ENCODE measurements at places on chromosomes 5 and 9.

GRCh38 chr5:96278981-96279380 is 154.1 kb downstream of the PCSK1 start:
- DNase-seq: no peak

DNA sequence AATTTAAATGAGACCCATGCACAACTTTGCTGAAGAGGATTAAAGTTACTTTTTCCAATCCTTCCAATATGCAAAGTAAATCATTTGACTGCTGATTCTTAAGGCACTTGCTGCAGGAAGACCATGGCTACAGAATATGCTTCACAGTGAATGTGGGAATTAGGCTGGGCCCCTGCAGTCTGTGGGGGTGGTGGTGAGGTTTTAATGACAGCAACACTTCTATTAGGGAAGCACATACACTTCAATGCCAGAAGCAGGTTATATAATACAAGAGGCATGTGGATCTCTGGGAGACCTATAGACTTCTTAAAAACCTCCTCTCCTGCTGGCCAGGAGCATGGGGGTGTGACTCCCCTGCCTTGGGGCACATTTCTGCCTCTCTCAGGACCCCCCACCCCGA is 124.5 kb upstream of the KLF9 start:
- no peak for DNase-seq

DNA sequence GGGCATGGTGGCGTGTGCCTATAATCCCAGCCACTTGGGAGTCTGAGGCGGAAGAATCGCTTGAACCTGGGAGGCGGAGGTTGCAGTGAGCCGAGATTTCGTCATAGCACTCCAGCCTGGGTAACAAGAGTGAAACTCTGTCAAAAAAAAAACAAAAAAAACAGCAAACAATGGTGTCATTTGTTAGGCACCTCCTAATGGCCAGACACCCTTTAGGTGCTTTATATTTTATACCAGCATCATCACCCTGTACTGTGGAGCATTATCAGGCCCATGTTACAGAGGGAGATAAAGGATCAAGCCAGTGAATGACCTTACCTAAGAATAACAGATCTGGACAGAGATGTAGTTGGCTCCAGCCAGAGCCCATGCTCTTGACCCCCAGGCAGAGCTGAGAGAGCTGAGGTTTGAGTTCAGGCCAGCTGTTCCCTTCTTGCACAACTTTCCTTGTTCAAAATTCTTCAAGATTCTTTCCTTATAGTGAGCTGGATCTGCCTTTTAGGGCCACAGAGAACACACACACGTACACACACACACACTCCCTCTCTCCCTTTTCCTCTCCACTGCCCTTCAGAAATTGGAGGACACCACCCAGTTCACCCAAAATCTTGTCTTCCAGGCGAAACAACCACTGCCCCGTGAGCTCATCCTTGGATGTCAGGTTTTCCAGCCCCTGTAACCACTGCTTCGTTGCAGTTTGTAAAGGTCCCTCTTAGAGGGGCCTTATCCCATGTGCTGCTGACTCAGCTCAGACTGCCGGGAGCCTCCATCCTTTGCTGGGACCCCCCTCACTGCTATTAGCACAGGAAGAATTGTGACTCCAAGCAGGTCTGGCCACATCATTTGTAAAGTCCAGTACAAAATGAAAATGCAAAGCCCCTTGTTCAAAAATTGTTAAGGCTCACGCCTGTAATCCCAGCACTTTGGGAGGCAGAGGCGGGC is 10.4 kb upstream of the PTGES start:
- no peak for DNase-seq

DNA sequence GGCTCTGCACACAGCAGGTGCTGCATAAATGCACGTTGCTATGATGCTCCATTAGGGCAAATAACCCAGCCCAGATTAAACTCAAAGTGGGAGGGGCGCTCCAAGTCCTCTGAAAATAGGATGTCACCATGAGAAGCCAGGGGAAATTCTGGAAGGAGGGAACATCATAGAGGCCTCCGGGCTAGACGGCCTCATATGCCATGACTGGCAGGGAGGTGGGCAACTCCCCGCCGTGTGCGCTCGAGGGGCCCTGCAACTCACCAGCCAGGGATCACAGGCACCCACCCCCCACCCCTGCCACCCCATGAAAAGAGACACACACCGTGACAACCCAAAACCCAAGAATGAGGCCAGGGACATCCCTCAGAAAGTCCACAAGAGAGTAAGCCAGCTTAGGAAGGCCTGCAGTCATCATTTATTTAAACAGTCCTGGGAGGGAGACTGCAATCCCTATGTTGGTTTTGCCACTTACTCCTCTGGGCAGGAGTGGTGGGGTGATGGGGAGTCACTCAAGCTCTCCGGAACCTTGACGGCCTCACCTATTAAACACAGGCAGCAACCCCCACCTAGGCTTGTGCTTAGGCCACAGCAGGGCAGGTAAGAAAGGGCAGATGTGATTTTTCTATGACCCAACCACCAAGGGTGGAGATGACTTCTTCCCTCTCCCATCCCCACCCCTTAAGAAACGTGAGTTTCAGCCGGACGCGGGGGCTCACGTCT is 4.0 kb downstream of the VAV2 start:
- DNase-seq: no peak

DNA sequence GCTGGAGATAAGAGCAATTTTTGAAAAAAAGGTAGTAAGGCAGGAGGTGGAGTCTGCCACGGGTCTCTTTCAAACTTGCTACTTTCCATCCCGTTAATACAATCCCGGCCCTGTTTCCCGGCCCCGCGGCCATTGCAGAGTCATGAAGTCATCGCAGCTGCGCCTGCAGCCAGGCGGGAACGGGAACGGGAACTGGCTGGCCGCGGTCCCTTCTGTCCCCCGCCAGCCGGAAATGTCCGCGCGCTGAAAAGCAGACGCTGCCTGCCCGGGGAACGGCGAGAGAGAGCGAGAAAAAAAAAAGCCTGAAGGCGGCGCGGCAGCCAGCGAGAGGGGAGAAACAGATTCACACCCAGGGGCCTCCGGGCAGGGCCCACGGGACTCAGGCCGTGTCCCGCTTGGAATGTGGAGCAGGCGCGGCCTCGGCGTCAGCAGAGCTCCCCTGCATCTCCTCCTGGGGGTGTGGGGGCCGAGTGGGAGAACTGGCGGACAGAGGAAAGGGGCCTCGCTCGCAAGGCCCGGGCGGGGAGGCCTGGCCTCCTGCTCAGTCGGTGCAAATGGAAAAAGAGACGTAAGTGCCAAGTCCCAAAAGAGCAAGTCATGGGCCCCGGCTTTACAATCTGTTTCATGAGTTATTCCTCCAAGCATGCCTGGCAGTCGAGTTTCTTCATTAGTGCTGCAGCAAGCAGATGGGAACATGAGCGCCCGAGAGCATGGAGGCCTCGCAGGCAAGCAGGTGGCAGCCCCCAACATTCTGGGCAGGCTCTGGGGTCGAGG is 201.2 kb upstream of the GAS1 start:
- DNase-seq: no peak

- peak; percentile 81 for DNase-seq
Measured at GRCh38 chr5:119031905-119032304, 39.0 kb upstream of the DMXL1 start.

All from RKO (cell line).